ENCODE measurements at places on chromosomes 5 and 9.

GRCh38 chr9:32344551-32345182 lies 39.8 kb upstream of the ACO1 start:
- DNase-seq = peak; percentile 43

- no peak for DNase-seq
Measured at GRCh38 chr5:166412191-166412590, 1879.3 kb upstream of the WWC1 start.

GRCh38 chr5:165457859-165458481 lies 1952.6 kb downstream of the MAT2B start:
- DNase-seq = peak; percentile 61

- no peak for DNase-seq
Measured at GRCh38 chr9:122367774-122368460, 2.9 kb upstream of the PTGS1 start.

DNA sequence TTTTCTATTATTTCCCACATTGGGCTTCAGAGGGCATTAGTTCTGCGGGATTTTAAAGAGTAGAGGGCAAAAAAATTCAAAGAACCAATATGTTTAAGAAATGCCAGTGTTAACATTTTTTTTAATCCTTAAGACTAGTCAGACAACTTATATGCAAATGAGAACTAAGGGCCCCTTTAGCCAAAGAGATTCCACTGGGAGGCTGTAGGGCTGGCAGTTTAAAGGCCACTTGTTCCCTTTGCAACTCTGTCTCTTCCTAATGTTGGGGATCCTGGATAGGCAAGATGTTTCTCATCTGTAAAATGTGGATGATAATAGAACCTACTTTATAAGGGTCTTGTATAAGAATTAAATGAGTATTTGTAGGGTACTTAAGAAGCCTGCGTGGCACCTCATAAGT lies 1395.9 kb downstream of the PTPRD start:
- DNase-seq = no peak

DNA sequence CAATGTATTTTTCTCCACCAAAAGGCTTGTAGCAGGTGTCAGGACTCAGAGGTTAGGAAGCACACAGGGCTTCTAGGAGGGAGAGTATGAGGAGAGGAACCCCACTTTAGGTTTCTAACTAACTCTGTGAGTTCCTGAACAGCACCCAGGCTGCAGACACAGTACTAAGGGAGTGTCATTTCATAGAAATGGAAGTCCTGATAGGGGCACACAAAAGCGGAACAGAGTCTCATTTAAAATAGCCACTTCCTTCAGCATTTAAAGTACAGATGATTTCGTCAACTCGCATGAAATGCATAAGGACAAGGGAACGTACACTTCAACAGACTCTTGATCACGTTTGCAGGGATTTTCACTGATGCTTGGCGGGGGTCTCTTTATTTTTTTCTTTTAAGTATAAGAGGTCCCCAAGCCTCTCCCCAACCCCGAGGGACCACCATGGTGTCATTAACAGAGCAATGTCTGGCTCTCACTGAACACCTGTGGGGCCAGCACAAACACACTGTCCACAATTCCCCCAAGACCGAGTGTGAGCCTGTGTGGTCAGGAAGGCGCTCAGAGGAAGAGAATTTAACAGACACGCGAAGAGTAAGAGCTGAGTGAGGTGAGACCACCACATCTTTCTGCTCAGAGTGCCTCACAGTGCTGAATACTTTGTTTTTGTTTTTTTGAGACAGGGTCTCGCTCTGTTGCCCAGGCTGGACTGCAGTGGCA lies 82.3 kb downstream of the SECISBP2 start:
- DNase-seq = no peak

- DNase-seq = peak; percentile 20
Measured at GRCh38 chr9:35102465-35102768, 514 bp downstream of the STOML2 start.

DNA sequence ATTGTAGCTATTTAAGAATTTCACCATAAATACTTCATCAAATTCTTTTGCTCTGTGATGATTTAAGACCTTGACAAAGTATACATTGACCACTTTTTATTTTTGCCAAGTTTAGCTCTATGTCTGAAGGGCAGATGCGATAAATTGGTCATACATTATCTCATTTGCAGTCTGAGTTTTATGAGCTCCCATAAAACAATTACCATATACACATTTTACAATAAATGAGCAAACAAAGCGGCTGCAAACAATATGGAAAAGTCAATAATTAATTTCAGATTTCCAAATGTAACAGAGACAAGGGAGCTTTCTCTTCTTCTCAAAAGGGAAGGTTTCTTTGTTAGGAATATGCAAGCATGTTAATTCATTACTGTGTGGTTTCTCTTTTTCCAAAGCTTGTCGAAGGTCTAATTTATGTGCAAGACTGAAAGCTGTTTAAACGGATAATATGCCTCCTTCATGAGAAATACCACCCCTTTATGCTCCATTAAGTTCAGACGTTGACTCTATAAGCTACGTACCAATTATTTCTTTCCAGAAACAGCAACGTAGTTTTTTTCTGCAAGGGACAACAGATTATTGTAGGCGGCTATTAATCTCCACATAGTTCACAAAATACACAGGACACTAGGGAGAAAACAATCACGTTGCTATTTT lies 7.0 kb upstream of the IZUMO3 start:
- DNase-seq = no peak

DNA sequence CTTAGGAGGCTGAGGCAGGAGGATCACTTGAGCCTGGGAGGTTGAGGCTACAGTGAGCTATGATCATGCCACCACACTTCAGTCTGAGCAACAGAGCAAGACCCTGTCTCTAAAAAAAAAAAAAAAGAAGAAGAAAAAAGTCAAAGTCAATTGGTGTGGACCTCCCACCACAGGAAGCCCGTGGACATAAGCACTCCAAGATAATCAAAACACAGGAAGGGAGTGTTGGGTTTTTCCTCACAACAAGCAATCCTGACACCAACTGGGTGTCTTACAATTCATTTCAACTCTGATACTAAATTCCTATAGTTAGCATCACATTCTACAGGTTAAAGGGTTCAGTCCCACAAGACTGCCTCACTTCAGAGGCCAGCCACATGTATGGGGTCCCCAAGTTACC lies 70.7 kb downstream of the PDE6A start:
- DNase-seq = no peak

DNA sequence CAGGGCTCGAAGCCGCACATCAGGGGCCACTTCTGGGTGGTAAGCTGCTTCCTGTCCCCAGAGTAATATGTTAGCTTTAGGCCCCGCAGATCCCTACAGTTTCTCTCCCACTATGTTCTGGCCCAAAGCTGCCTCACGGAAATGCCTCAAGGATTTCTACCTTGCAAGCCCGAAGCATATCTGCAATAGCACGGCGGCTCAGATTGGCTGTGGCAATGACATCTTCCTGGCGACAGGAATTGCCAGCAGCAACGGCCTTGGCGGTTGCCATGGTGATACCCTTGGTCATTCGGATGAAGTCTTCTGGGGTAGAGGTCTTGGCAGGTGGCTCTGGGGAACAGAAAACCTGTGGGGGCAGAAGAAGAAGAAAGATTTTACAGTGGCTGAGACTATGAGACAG lies 10.3 kb upstream of the TPM2 start:
- DNase-seq = no peak

- DNase-seq = no peak
Measured at GRCh38 chr5:122319897-122320296, 7.9 kb downstream of the SNCAIP start.

GRCh38 chr5:136424835-136425584 lies 59.7 kb upstream of the TRPC7 start:
- DNase-seq = peak; percentile 46

- no peak for DNase-seq
Measured at GRCh38 chr5:57486027-57486602, 3.5 kb upstream of the ACTBL2 start.

DNA sequence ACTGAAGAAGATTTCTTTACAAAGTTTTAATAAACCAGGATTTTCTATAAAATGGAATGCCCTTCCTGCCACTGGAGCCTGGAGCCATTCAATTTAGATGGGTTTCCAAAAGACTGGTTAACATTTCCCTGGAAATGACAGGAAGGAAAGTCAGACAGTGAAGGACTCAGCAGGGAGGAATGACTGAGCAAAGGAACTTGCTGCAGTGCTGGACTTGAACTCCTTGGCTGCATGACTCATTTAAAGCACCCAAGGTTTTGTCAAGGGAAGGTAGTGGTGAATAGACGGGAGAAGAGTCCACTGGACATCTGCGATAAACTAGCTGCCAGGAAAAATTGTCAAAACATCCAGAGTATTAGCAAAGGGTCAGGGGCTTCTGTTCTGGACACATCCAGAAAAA lies 163.8 kb upstream of the SLC28A3 start:
- peak; percentile 6 for DNase-seq

GRCh38 chr5:143037071-143037470 lies 266.9 kb downstream of the ARHGAP26 start:
- no peak for DNase-seq

DNA sequence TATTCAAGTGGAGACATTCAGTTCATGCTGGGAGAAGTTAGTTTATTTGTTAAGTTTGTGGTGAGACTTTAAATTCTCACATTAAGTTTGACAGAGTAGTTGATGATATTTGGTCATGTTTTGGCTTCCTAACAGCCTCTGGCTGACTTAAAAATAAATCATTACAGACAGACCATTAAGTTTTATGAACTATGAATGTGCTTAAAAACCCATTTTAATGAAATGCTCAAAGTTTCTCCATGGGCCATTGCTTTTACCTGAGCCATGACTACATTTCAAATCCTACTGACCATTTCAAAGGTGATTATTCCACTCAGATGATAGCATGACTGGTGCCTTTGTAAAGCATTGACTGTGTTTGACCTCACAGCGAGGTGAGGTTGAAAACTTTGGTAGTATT lies 192.7 kb downstream of the LRRC70 start:
- DNase-seq = no peak

DNA sequence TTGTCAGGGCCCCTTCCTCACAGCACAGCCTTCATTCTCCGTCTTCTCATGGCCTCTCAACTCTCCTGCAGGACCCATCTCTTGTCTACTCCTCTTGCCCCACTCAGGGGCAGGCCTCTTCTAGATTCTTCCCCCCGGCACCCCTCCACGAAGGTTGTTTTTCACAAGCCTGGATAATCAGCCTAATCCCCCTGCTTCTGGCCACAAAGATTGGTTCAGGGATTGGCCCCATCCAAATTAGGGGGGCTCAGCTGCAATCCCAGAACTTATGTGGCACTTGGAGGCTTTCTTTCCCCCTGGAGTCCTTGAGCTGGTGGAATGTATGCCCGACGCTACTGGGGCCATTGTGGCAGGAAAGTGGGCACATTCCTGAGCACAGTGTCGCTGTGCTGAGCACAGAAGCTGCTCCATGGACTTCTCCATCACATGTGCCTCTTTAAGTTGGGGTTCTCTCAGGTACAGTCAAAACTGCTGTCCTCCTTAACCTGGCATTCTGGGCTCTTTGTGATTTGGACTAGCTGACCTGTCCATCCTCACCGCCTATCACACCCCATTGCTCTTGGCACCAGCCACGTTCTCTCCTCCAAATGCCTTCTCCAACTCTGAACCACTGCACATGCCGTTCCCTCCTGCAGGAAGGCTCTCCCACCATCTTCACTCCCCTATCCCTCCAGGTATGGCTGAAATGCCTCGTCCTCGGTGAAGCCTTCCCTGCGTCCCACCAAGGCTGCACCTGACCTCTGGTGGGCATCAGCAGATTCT lies 66.8 kb upstream of the RNF130 start:
- DNase-seq = no peak

DNA sequence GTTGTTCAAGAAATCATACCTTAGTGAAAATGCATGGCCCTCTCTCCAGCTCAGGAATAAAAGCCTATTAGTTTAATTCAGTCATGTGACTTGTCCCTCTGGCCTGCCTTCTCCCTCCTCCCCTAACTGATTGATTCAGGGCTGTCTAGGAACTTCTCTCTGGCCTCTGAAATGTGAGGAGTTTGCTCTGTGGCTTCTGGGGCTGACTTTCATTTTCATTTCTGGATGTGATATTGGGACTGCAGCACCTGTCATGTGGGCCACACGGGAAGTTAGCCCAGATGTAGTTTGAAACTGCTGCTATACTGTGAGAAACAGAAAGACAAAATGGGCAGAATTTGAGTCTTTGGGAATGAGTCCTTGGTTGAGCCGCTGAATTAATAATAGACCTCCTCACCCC lies 44.8 kb downstream of the PARP8 start:
- no peak for DNase-seq

DNA sequence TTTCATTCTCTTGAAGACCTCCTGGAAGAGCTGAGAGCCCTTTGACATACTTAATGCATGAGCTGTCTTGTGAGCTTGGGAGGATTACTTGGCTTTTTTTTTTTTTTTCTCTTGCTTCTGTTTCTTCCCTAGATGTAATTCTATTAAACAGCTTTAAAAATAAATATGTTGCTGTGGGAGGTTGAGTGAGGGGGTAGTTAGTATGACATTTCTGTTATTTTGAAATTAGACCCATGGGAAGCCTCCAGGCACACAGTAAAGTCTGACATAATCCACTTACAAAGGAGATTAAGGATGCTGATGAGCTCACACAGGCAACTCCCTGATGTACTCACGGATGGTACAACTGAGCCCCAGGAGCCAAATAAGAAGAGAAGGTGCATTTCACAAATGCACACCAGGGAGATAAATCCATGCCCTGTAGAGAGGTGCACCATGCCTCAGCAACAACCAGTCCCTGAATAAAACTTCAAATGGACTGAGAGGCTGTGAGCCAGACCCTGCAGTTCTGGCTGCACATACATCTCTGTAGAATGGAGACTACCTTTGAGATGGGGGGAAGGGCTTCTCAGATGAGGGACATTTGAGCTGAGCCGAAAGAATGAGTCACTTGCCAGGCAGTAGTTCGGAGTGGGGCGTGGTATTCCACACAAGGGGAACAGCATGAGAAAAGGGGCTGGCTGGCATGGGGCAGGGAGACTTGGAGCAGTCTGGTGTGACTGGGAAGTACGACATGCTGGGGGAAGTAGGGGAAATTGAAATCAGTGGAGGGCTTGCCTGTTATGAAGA lies 68.7 kb downstream of the ACTL7B start:
- peak; percentile 61 for DNase-seq

DNA sequence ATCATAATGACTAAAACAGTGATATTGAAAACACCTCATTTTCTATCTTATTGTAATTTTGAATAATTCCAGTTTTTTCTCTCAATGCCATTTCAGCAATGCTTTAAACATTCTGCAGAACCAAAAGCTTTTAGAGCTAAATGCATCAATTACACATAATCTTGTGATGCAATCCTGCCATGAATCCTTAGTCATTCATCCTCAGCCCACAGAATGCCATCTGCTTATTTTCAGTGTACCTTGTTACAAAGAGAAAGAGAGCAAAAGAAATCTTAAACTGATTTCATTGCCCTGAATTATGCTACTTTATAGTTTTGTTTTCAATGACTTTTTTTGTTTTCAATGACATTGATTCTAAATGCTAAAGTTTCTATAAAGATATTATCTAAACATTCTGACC lies 1234.8 kb upstream of the C9orf72 start:
- peak; percentile 22 for DNase-seq

DNA sequence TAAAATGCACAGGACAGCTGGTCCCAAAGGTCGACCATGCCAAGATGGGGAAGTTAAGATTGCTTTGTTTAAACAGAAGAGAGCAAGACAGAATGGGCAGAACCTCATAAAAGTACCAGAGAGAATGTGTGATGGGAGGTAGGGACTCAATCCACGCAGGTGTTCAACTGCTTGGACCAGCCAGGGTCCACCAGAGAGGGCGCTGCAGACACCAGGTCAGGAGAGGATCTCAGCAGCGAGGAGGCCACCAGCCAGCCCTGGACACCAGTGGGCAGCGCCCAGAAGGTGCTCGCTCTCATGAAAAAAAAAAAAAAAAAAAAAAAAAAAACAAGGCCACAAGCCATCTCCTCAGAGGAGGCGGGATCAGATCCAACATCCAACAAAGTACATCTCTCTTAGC lies 81.8 kb downstream of the SHC3 start:
- no peak for DNase-seq

All from iris pigment epithelial cell (primary cell).